ENCODE measurements at places on chromosomes 3 and 15. TPM values are rescaled to one million over a fixed set of nuclear protein-coding genes. Genes with fewer than 3 reads are reported as not detected.

The ECE2 gene
- total RNA-seq, result not detected

The MOBP gene
- under 0.01 TPM for total RNA-seq

The TMEM89 gene
- total RNA-seq, result not detected

The IL20RB gene
- 0.07 TPM for total RNA-seq

The TM4SF1 gene
- 612 TPM for total RNA-seq

The SLC6A11 gene
- total RNA-seq, result not detected

The ANKUB1 gene
- total RNA-seq, result not detected

The COPG1 gene
- 161 TPM for total RNA-seq

The KCNAB1 gene
- total RNA-seq, result 0.53 TPM

The LPCAT4 gene
- total RNA-seq, result 22.9 TPM

The GNAT1 gene
- not detected for total RNA-seq

The KIF7 gene
- total RNA-seq, result 5.0 TPM

The GOLGA6D gene
- total RNA-seq, result not detected

The KLHL6 gene
- total RNA-seq, result 12.3 TPM

The KNG1 gene
- not detected for total RNA-seq

The SOX14 gene
- total RNA-seq, result not detected

The GOLGA6L7 gene
- not detected for total RNA-seq

The TFRC gene
- 126 TPM for total RNA-seq

The GABRR3 gene
- total RNA-seq, result not detected

The TGM5 gene
- not detected for total RNA-seq

The ETV5 gene
- total RNA-seq, result 25.9 TPM

The TLR9 gene
- total RNA-seq, result not detected

The KLHL40 gene
- not detected for total RNA-seq

The SYNM gene
- total RNA-seq, result 13.5 TPM

The ZNF385D gene
- total RNA-seq, result 4.5 TPM

The ZNF717 gene
- 1.4 TPM for total RNA-seq

The TMEM108 gene
- total RNA-seq, result 0.67 TPM

The TRIM71 gene
- total RNA-seq, result not detected

The SEMA3G gene
- 3.5 TPM for total RNA-seq

The SLC22A14 gene
- total RNA-seq, result not detected

The DBR1 gene
- total RNA-seq, result 17.5 TPM

The PDE12 gene
- 31.5 TPM for total RNA-seq

The CMSS1 gene
- total RNA-seq, result 34.0 TPM

The DNAJA4 gene
- total RNA-seq, result 6.3 TPM

The CIB1 gene
- 34.0 TPM for total RNA-seq

The COL6A6 gene
- total RNA-seq, result not detected

The OR4M2 gene
- total RNA-seq, result not detected

The SEMA5B gene
- total RNA-seq, result not detected

The ROBO1 gene
- total RNA-seq, result 2.6 TPM

The RMDN3 gene
- total RNA-seq, result 23.1 TPM

The PARP15 gene
- total RNA-seq, result 0.94 TPM

The CLPX gene
- total RNA-seq, result 19.3 TPM

The DNAJB8 gene
- not detected for total RNA-seq

The FMN1 gene
- total RNA-seq, result under 0.01 TPM

The XIRP1 gene
- total RNA-seq, result not detected

The POTEB gene
- total RNA-seq, result not detected

The TMEM207 gene
- not detected for total RNA-seq

The MEGF11 gene
- not detected for total RNA-seq

The ITPKA gene
- total RNA-seq, result 0.44 TPM

The BBS4 gene
- 42.6 TPM for total RNA-seq

Data from mammary microvascular endothelial cell (primary cell).